CD4-positive, alpha-beta T cell treated with Interleukin-12 subunit alpha and Interleukin-12 subunit beta, for 1 hour (primary cell): ENCODE measurements at places on chromosomes 6 and 20.

DNA sequence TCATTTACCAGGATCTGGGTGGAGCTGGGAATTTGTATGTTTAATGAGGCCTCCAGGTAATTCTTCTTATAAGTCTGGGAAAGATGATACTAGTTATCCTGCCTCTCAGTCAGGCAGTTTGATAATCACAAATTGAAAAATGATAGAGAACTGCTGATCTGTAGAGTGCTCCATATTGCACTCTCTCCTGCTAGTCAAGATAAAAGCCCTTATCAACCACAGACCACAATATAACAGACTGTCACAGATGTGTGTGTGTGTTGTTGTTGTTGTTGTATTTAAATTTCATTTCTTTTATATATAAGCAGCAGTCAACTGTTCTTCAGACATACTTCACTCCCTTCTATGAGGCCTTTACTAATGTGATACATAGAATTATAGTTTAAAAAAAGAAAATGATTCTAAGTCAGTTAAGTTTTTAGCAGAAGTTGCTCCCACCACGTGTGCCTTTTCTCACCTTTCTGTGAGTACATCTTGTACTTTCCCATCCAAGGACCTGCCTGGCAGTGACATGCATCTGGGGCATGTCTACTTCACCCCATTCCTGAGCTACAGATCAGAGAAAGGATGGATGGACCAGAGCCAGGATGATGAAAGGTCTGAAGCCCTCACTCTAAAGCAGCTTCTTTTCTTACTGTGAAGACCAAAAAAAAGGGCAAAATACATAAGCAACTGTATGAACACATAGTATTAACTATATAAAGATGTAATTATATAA lies 29.8 kb downstream of the TENT5A start:
- DNase-seq = no peak

- DNase-seq = peak; percentile 28
Observed at GRCh38 chr6:11353921-11354389, 121.5 kb upstream of the NEDD9 start.

GRCh38 chr6:18323935-18324705 lies 59.8 kb upstream of the DEK start:
- peak; percentile 56 for DNase-seq

- DNase-seq = no peak
Observed at GRCh38 chr6:34386316-34387137, 5.9 kb downstream of the NUDT3 start.

DNA sequence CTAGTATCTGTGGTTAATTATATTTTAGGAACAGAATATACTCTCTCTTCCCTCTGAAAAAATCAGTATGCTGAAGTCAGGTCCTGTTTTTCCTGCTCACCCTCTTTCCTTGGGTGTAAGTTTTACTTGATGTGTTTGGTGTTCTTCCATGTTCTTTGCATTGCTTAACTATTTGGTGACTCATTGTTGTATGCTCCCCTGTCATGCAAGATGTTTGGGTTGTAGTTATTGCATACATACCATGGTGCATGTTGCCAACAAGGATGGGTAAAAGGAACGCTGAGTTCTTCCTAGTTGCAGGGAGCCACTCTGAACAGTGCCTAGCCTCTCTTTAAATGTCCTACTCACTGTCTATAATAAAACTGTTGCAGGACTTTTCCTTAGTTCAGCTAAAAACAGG lies 207.9 kb upstream of the LAMP5 start:
- no peak for DNase-seq

DNA sequence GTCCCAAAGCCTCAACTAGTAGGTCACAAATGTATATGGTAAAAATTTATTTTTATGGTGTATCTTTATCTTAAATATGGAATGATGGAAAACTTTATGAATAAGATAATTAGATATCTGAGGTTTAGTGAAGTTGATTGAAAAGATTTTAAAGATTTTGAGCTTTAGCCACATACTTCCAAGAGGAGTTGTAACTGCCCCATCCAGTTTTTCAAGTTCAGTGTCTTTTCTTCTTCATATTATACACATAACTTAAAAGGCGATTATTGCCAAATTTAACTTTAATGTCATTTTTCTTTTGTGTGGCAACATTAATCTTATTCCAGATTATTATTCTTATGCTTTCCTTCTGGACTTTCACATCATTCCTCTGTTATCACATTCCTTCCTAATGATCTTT lies 266.4 kb downstream of the TINAG start:
- no peak for DNase-seq

- peak; percentile 10 for DNase-seq
Observed at GRCh38 chr20:3248167-3248992, 9.4 kb upstream of the SLC4A11 start.

- DNase-seq = no peak
Observed at GRCh38 chr6:16932920-16933319, 168.9 kb upstream of the STMND1 start.

GRCh38 chr6:149190224-149190831 lies 127.2 kb upstream of the TAB2 start:
- peak; percentile 55 for DNase-seq

DNA sequence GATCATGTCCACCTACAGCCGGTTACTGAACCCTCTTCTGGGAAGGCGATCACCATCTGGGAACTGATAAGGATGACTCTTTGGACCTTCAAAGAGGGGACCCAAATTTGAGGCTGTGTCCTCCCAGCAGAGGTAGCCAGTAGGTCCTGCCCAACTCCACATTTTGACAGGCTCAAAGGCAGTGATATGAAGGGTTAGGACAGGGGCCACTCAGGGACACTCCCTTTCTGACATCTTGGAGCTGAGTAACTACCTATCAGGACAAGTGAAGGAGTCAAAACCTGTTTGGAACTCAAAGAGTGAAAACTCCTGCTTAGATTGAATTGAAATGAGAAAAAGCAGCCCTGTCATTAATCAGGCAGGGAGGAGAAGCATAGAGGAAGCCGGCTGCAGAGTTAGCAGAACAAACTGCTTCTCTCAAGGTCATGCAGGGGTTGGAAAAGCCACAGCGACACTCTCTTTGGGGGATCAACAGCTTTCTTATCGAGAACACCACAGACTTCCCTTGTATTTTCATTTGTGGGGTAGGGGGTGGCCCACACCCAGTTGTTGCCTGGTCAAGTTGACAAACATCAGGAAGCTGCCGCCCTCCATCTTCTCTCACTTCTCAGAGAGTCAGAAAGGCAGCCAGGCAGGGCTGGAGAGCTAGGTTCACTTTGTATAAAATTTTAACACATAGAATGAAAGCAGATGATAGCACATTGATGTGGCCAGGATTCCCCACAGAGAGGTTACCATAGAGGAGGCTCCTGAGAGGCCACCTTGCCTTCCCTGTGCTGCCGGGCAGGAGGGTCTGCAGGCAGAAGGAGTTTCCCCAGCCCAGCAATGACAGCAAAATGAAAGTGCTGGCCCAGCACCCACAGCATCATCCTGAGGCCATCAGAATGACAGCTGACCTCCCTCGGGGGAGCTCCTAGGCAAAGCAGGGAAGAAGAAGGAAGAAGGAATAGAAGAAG lies 47.6 kb downstream of the AGPAT4 start:
- DNase-seq = peak; percentile 45

DNA sequence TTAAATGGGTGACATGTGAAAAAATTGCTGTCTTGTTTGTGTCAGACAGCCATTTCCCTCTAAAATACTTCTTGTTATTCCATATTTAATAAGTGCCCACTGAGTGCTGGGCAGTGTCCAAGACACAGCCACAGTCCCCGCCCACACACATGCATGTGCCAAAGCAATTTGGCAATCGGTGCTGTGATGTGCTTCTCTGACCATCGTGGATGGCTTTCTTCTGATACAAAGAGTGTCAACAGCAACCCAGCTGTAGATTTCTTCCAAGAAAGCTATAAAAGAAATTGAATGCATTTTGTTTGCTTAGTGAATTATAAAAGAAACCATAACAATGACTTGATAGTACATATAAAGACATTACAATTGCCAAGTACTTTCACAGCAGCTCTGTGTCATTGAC lies 140.5 kb upstream of the ATXN1 start:
- DNase-seq = no peak
